ENCODE measurements at places on chromosomes 12 and 14.

- H3K36me3 ChIP-seq = peaks cover 5% of the 10 kb centered on the region
- no peaks in the 10 kb centered on the region for H3K4me1 ChIP-seq
- H3K4me3 ChIP-seq = no peak overlapping the region
- H3K27ac ChIP-seq = no peak overlapping the region
- DNase-seq = peak; percentile 18
- no peaks in the 10 kb centered on the region for H3K27me3 ChIP-seq
These were observed 62.3 kb downstream of the BEGAIN start for GRCh38 chr14:100524933-100525243.

DNA sequence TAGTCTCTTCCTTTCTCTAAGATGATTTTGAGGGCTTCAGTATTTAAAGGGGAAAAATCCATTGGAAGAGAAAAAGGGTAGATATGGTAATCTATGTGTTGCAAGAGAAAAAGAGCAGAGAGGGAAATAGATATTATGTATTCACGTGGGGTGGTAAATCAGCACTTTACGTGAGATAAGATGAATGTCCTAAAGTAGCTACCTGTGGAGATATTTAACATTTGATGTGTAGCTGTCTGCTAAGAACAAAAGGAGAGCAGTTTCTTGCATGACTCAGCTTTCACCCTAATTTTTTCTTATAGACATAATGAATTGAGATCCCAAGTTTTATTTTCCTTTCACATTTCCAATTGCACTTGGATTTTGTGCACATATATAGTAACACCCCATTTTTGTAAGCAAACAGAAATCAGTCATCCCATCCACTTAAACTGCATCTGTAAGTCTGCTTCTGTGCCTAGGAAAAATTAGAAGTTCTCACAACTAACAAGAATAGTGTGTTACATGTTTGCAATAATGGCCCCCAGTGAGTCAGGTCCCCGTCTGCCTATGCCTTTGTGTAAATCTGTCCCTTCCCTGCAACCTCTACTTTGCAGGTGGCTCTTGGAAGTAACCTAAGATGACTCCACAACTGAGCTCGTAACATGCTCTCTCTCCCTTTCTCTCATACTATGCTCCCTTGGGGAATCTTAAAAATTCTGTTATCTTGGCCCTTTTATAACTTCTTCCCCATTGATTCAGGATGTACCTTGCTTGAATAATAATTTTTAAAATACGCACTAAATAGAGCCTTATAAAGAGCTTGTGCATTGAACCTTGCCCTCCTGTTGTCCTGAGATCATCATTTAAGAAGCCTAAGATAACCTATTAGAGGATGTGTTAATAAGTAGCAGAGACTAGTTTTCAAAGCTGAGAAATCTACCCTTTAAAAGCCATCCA lies 3.7 kb downstream of the TMTC3 start:
- H3K4me1 ChIP-seq = peaks cover 11% of the 10 kb centered on the region
- no peaks in the 10 kb centered on the region for H3K27me3 ChIP-seq
- peaks cover 2% of the 10 kb centered on the region for H3K36me3 ChIP-seq
- no peak for DNase-seq
- H3K4me3 ChIP-seq = no peak overlapping the region

DNA sequence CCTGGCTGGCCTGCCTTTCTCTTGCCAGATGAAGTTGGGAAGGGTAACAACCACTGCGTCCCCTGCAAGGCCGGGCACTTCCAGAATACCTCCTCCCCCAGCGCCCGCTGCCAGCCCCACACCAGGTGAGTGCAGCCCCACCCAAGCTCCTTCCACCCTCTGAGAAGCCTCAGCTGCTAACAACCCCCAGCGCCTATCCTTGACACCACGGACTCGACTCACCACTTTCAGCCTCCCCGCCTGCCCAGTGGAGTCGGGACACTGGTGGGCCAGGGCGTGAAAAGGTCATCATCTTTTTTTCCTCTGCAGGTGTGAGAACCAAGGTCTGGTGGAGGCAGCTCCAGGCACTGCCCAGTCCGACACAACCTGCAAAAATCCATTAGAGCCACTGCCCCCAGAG lies 2.1 kb downstream of the LTBR start:
- no peak for DNase-seq
- peaks cover 21% of the 10 kb centered on the region for H3K4me1 ChIP-seq
- no peak overlapping the region for H3K4me3 ChIP-seq
- H3K27me3 ChIP-seq = no peaks in the 10 kb centered on the region

- H3K27me3 ChIP-seq = no peaks in the 10 kb centered on the region
- H3K36me3 ChIP-seq = no peaks in the 10 kb centered on the region
- DNase-seq = no peak
These were observed 272.5 kb upstream of the PRICKLE1 start for GRCh38 chr12:42862055-42862454.

GRCh38 chr12:119229837-119230236 lies 51.1 kb downstream of the HSPB8 start:
- no peaks in the 10 kb centered on the region for H3K4me1 ChIP-seq
- no peaks in the 10 kb centered on the region for H3K36me3 ChIP-seq
- DNase-seq = no peak
- no peak overlapping the region for H3K27ac ChIP-seq
- H3K27me3 ChIP-seq = no peaks in the 10 kb centered on the region
- no peak overlapping the region for H3K4me3 ChIP-seq

GRCh38 chr12:56551070-56551469 lies 29.4 kb downstream of the RBMS2 start:
- H3K27me3 ChIP-seq = no peaks in the 10 kb centered on the region
- no peak overlapping the region for H3K4me3 ChIP-seq

- H3K27me3 ChIP-seq = no peaks in the 10 kb centered on the region
- no peaks in the 10 kb centered on the region for H3K36me3 ChIP-seq
- no peak for DNase-seq
- H3K4me3 ChIP-seq = no peak overlapping the region
- no peaks in the 10 kb centered on the region for H3K4me1 ChIP-seq
These were observed 53.8 kb downstream of the SDR9C7 start for GRCh38 chr12:56880125-56880992.

DNA sequence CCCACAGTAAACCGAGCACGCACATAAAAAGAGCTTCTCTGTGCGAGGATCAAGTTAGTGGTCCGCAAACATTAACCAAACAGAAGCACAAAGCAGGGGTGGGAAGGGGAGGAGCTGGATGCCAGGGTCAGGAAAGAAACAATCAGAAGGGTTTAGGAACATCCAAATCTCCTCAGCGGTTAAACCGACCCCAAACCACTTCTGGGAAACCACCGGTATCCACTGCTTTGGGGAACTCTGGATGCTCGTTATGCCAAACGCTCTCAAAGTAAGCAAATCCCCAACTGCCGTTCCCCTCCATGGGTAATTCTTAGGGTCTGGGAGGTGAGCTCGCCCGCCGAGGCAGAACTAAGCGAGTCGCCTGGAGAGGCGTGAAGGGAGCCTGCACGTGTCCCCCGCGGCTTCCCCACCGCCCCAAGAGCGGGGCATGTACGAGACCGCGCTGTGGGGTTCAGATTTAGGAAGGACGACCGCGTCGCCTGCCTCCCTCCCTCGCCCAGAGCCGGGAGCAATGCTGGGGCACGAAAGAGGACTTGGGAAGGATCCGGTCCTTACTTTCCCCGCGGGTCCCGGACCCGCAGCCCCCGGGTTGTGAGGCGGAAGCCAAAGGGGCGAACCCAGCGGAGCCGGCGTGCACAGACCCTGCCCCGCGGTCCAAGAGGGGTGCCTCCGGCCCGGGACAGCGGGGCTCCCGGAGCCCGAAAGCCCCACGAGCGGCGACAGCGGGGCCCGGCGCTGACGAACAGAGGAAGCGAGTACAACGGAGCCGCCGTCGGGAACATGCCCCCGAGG lies 711 bp downstream of the SBNO1 start:
- H3K36me3 ChIP-seq = peaks cover 2% of the 10 kb centered on the region
- H3K27ac ChIP-seq = peak overlapping the region; percentile 74
- H3K4me3 ChIP-seq = peak overlapping the region; percentile 67
- no peaks in the 10 kb centered on the region for H3K27me3 ChIP-seq
- peak; percentile 56 for DNase-seq

GRCh38 chr12:61993734-61994345 lies 266.4 kb upstream of the USP15 start:
- DNase-seq = peak; percentile 28
- no peak overlapping the region for H3K4me3 ChIP-seq
- no peak overlapping the region for H3K27ac ChIP-seq
- no peaks in the 10 kb centered on the region for H3K4me1 ChIP-seq

GRCh38 chr12:67034110-67034879 lies 234.9 kb upstream of the CAND1 start:
- no peak overlapping the region for H3K27ac ChIP-seq
- no peak overlapping the region for H3K4me3 ChIP-seq
- no peaks in the 10 kb centered on the region for H3K36me3 ChIP-seq
- H3K27me3 ChIP-seq = no peaks in the 10 kb centered on the region
- H3K4me1 ChIP-seq = no peaks in the 10 kb centered on the region

- H3K27ac ChIP-seq = peak overlapping the region; percentile 89
- no peaks in the 10 kb centered on the region for H3K36me3 ChIP-seq
- H3K4me3 ChIP-seq = peak overlapping the region; percentile 37
- DNase-seq = peak; percentile 76
- peaks cover 4% of the 10 kb centered on the region for H3K4me1 ChIP-seq
These were observed 223.9 kb downstream of the PTPRO start for GRCh38 chr12:15546102-15546701.

DNA sequence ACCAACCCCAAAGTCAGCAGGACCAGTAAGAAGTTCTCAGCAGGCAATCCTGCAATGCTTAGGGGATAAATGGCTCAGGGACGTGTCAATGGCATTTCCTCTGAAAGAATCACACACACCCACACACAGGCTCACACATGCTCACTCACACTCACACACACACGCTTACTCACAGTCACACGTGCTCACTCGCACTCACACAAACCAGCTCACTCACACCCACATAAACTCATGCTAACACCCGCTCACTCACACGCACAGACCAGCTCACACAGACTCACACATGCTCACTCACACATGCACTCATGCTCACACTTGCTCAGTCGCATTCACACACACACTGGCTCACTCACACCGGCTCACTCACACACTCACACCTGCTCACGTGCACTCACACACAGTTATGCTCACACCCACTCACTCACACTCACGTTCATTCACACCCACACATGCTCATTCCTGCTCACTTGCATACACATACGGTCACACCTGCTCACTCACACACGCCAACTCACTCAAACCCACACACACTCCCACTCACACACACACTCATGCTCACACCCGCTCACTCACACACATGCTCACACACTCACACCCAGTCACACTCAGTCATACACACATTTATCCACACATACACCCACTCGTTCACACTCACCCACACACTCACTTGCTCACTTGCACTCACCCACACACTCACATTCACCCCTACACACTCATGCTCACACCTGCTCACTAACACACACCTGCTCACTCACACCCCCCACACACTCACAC lies 436.8 kb downstream of the BCL11B start:
- no peak overlapping the region for H3K4me3 ChIP-seq
- no peaks in the 10 kb centered on the region for H3K4me1 ChIP-seq
- H3K36me3 ChIP-seq = no peaks in the 10 kb centered on the region
- H3K27me3 ChIP-seq = no peaks in the 10 kb centered on the region
- DNase-seq = no peak

DNA sequence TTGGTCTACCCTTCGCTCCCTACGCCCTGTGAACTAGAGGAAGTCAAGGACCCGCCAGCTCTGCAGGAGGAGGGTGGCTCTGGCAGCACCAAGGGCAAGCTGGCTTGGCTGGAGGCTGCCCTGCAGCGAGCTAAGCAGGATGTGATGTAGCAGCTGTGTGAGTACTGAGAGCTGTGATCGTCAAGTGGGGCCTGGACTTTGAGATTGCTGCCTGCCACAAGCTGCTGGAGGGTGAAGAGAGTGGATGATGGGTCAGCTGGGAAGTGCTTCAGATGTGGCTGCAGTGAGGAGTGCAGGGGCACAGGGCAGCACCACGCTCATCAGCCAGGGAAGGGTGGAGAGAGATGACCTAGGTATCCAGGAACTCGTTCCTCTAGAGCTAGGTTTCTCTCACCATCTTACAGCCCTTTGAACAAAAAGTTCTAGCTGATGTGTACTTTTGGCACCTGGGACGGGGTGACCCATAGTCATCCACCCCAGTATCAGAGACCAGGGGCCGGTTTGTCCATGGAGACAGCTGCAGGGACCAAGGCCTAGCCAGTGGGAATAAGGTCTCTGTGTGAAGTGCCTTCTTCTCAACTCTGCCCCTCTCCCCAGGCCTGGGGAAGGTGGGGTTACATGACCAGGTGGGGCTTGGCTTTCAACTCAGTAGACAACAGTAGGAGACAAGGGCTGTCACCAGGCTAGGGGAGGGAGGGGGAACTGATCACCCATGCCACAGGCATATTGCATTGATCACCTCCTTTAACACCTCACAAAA lies 3.2 kb downstream of the KRT86 start:
- no peaks in the 10 kb centered on the region for H3K36me3 ChIP-seq
- no peak overlapping the region for H3K4me3 ChIP-seq
- peaks cover 9% of the 10 kb centered on the region for H3K4me1 ChIP-seq
- DNase-seq = no peak
- peaks cover 4% of the 10 kb centered on the region for H3K27me3 ChIP-seq

- no peaks in the 10 kb centered on the region for H3K27me3 ChIP-seq
- H3K4me1 ChIP-seq = no peaks in the 10 kb centered on the region
- H3K4me3 ChIP-seq = no peak overlapping the region
- no peak for DNase-seq
- no peaks in the 10 kb centered on the region for H3K36me3 ChIP-seq
These were observed 59.8 kb upstream of the KCNA1 start for GRCh38 chr12:4849795-4850345.

DNA sequence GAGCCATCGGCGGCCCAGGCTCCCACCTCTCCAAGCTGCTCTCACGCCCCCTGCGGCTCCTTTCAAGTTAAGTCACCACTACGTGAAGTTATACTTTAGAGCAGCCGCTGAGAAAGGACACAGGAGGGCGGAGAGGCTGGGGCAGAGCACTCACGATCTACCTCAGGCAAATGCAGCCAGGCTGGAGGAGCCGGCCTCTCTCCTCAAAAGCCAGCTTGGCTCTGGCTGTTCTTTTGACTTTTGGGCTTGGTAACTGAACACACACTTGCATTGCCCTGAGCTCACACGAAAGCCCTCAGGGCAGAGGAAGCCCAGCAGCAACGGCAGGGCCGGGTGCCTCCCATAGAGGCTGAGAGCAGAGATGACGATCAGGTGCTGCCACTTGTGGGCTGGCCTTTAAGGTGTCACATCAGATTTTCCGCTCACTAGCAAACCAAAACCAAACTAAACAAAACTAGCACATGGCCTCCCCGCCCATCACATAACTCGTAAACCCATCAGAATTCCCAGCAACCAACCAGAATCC lies 75.2 kb downstream of the PITPNM2 start:
- no peaks in the 10 kb centered on the region for H3K36me3 ChIP-seq
- H3K27ac ChIP-seq = peak overlapping the region; percentile 94
- peak overlapping the region; percentile 58 for H3K4me3 ChIP-seq
- no peaks in the 10 kb centered on the region for H3K27me3 ChIP-seq

All from natural killer cell (primary cell).